ENCODE measurements at places on chromosomes 1 and 21.

DNA sequence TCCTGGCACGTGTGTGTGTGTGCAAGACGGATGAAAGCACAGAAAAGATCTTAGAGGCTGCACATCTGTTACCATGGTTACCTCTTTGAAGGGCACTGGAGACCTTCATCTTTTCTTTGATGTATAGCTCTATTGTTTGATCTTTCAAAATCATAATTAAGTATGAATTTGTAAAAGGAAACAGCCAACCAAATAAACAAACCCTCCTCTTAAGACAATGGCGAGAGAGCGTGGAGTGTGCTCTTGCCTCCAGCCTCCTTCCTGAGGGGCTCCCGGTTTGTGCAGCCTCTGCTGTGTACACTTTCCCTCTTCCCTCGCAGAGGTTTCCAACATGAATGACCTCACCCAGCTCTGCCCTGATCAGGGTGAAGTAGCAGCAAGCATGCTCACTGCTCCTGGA lies 27.9 kb downstream of the CACNA1S start:
- DNase-seq, result no peak

- no peak for DNase-seq
These were observed 2.8 kb downstream of the ITPKB start for GRCh38 chr1:226736001-226736907.

GRCh38 chr1:15618655-15619525 lies 1.6 kb downstream of the DDI2 start:
- DNase-seq, result no peak

GRCh38 chr1:7659514-7659913 lies 111.6 kb upstream of the VAMP3 start:
- DNase-seq, result no peak

Data from anterior cingulate cortex (tissue), 58 donors.